ENCODE measurements at places on chromosomes 6 and 20.

GRCh38 chr6:168676552-168677322 is 235.8 kb downstream of the SMOC2 start:
- DNase-seq = no peak

DNA sequence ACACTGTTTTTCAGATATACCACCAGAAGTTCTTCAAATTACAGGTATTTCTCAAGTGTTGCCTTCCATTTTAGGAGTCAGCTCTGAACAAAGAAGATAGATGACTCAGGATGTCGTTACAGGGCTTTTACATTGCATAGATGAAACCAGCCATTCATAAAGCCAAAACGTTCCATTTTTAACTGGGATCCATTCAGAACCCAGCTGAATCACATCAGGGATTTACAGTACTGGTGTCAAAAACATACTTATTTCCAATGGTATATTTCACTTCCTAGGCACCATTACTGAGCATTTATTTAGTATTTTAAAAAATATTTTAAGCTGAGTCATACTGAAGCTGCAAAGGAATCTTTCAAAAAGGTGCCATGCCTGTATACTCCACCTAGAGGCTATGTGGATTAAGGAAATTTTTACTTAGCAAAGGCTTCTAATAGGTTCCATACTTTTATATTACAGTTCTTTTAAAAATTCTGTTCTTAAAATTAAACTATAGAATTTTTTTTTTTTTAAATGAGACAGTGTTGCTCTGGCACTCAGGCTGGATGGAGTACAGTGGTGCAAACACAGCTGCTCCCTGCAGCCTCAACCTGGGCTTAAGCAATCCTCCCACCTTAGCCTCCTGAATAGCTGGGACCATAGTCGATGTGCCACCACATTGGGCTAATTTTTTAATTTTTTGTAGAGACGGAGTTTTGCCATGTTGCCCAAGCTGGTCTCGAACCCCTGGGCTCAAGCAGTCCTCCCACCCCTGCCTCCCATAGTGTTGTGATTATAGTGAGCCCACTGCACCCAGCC is 2.6 kb downstream of the ASF1A start:
- peak; percentile 51 for DNase-seq

GRCh38 chr6:83470001-83470400 is 39.1 kb upstream of the ME1 start:
- no peak for DNase-seq

DNA sequence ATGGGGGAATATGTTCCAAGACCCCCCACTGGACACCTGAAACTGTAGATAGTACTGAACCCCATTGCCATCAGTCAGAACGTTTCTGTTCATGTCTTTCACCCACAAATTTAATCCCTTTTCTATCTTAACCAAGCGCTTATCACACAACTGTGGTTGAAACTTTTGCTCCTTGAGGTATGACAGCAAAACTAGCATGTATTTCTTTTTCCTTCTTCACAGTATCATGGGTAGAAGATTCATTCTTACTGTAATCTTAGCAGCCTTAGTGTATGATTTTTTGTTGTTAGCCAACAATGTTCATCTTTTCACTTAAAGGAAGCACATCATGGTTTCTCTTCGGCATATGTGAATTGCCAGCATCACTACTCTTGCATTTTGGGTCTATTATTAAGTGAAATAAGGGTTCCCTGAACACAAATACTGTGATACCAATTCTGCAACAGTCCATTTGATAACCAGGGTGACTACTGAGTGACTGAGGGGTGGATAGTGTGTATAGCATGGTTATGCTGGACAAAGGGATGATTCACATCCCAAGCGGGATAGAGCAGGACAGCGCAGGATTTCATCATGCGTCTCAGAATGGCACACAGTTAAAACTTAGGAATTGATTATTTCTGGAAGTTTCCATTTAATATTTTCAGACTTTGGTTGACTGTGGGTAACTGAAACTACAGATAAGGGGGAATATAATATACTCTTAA is 41.8 kb downstream of the KCNS1 start:
- DNase-seq = no peak

DNA sequence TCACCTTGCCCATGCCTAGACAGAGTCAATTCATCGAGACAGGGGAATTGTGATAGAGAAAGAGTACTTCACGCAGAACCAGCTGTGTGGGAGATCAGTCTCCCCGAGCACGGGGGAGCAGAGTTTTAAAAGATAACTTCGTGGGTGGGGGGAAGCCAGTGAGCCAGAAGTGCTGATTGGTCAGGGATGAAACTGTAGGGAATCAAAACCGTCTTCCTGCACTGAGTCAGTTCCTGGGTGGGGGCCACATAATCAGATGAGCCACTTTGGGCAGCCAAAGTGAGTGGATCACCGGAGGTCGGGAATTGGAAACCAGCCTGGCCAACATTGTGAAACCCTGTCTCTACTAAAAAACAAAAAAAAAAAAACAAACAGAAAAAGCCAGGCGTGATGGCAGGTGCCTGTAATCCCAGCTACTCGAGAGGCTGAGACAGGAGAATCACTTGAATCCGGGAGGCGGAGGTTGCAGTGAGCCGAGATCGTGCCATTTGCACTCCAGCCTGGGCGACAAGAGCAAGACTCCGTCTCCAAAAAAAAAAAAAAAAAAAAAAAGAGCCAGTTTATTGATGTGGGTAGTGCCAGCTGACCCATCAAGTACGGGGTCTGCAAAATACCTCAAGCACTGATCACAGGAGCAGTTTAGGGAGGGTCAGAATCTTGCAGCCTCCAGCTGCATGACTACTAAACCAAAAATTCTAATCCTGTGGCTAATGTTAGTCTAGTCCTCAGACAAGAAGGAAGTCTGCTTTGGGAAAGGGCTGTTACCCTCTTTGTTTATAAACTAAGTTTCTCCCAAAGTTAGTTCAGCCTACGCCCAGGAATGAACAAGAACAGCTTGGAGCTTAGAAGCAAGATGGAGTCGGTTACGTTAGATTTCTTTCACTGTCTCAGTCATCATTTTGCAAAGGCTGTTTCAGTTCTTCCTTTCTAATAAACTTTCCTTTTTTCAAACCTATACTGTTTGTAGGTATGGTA is 3.9 kb upstream of the TRIM39 start:
- DNase-seq = peak; percentile 14

- DNase-seq = no peak
Measured at GRCh38 chr6:144063246-144063743, 32.1 kb downstream of the SF3B5 start.

DNA sequence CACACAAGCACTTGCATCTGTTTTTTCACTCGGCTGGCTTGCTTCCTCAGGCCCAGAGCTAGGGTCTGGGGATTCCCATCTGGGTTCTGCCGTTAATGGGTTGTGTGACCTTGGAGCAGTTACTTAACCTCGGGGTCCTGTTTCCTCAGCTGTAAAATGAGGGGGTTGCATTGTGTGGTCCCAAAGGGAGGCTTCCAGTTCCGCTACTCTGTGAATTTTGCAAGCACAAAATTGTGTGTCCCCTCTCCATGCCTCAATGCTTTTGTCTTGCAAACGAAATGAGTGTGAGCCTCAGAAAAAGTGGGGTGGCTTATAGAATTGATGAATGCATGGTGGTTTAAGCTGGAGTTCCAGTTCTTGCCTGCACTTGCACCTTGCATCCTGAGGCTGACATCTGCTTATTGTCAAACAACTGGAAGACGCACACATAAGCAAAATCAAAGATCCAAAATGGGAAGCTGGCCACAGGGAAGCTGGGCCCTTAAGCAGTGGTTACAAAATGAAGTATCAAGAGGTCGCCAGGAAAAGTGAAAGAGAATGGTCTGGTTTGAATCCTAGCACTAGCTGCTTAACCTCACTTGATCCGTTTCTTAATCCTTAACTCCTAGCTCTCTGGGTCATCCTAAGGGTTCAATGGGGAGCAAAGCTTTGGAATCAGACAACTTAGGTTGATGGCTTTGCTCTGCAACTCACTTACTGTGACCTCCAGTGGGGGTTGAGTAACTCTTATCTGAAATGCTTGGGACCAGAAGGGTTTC is 490.6 kb downstream of the DHX35 start:
- no peak for DNase-seq

GRCh38 chr6:111620169-111620568 is 14.5 kb upstream of the TRAF3IP2 start:
- DNase-seq = no peak

- no peak for DNase-seq
Measured at GRCh38 chr6:77463861-77464494, 687 bp upstream of the HTR1B start.

DNA sequence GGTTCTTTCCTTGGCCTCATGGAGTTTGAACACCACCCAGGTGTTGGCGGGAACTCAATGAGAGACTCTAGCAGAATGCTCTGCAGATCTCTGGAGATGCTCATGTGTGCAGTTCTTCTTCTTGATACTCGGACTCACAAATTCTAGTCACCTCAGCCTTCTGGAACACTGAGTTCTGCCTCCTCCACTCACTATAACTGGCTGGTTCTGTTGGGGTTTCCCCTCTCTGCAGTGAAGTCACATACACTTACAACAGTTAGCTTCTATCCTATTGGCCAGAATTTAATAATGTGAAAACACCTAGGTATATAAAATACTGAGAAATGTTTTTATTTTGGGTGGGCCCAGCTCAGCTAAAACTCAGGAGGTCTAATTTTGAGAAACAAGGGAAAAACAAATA is 109.6 kb upstream of the HIVEP1 start:
- no peak for DNase-seq

- DNase-seq = no peak
Measured at GRCh38 chr20:41309817-41310216, 7.7 kb downstream of the ZHX3 start.

- DNase-seq = no peak
Measured at GRCh38 chr6:34829137-34829536, 37.3 kb downstream of the BLTP3A start.

- peak; percentile 27 for DNase-seq
Measured at GRCh38 chr20:36493051-36493800, 48.1 kb upstream of the MYL9 start.

DNA sequence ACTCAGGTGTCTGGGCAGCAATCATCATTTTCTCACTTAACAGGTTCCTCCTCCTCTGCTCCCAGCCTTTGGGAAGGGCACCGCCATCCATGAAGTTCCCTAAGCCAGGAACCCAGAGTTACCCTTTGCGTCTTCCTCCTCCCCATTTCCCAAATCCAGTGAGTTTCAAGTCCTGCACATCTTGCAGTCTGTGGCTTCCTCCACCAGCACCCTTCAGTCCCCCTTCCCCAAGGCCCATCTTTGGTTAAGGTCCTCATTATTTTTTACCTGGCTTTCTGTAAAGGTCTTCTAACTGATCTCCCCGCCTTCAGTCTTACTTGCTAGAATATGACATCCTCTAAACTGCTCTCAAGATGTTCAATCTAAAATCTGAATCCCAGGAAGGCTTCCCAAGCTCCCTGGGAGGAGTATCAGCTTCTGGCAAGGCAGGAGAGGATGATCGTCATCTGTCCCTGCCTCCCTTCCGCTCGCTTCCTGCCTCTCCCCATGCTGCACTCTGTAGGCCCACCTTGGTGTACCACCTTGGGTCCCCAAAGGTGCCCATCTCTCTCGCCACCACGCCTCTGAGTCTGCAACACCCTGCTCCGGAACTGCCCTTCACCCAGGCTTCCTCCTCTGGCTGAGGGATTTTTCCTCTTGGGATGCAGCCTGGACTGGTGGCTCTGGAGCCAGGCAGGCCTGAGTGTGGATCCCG is 11.4 kb upstream of the DUSP22 start:
- DNase-seq = no peak

DNA sequence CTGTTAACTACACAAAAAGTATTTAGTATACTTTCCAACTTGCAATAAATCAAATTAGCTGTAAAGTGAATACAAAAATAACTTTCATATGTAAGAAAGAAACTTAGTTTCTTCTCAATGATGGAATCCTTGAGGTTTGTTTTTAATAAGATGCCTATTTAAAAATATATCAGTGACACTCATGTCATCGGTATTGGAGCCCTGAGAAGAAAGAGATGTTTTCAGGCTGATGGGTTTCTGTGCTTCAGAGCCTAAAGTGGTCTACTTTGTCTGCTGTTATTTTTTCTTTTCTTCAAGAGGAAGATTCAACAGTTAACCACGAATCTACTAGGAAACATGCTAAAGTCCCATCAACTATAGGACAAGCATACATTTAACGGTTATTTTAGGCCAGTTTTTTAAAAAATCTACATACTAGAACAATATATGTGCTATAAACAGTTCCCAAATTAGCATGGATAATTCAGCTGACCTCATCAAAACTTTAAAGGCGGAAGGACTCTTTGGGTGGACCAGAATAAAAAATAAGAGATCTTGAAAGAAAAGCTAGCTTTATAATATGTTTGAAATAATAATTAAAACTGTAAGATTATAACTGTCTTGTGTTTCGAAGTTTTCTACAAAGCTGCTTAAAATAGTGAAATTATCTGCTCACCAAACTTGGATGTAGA is 147.0 kb upstream of the SAMD5 start:
- no peak for DNase-seq

- no peak for DNase-seq
Measured at GRCh38 chr20:3199976-3200755, 4.3 kb downstream of the DDRGK1 start.

- DNase-seq = no peak
Measured at GRCh38 chr6:169051371-169051770, 202.3 kb downstream of the THBS2 start.

- peak; percentile 34 for DNase-seq
Measured at GRCh38 chr20:1533059-1533458, 24.4 kb downstream of the SIRPD start.

DNA sequence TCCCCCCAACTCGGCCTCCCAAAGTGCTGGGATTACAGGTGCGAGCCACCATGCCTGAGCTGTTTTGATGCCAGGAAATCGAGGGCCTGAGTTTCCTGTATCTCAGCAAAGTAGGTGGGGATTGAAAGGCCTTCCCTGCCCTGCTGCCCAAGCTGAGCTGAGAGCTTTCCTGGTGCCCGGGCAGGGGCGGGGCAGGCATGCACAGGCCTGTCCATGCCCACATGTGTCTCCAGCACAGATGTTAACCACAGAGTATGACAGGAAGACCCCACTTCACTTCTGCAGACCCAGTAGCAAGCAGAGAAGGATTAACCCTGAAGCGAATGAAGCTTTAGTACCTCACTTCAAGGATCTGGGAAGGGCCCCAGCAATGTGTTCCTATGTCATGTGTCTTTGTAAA is 66.0 kb downstream of the GPR6 start:
- DNase-seq = no peak

DNA sequence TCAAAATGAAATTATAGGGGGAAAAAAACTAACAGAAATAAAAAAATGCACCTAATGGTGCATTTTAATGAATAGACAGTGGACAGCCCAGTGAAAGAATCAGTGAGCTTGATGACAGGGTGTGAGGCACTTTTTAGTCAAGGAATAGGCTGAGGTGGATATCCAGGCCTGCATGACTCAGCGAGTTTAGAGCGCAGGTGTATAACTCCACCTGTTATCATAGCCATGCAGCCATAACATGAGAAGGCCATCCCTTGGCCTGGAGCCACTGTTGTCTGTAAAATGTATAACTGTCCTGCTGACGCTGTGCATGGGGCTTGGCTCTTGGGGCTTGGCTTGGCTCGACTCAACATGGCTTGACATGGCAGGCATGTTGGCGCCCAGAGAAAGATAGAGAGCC is 331.5 kb upstream of the NOX3 start:
- DNase-seq = no peak

- DNase-seq = no peak
Measured at GRCh38 chr6:5108068-5108467, 22.9 kb downstream of the PPP1R3G start.

All from CD4-positive, alpha-beta T cell treated with Interleukin-10 for 1 hour (primary cell).